ENCODE measurements at places on chromosomes 16 and 17.

GRCh38 chr16:65373097-65373496 lies 251.2 kb upstream of the CDH11 start:
- no peak for DNase-seq

DNA sequence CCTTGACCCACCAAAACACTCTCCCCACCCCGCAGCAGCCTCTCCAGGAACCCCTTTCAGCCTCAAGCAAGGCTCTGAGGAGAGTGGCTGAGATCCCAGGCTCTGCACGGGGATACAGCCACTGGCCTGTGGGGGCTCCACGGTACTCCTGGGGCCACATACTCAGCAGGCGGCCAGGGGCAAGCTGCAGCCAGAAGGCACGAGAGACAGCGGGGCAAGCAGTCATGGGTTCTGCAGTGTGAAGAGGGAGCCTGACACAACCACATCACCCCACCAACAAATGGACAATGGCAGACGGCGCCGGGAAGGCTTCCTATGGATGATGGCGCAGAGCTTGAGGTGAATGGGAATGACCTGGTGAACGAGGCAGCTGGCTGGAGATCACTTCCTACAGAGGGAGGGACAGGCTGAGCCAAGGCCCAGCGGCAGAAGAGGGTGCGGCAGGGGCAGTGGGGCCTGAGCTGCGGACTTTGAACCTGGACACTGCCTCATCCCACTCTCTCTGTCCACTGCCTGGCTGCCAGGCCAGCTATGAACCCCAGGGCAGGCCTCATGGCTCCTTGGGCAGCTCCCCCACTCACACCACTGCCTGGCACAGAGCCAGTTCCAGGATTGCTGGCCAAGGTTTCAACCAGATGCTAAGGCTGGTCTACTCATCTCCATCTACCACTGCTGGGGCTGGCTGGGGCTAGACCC lies 10.8 kb upstream of the BCAR1 start:
- no peak for DNase-seq

DNA sequence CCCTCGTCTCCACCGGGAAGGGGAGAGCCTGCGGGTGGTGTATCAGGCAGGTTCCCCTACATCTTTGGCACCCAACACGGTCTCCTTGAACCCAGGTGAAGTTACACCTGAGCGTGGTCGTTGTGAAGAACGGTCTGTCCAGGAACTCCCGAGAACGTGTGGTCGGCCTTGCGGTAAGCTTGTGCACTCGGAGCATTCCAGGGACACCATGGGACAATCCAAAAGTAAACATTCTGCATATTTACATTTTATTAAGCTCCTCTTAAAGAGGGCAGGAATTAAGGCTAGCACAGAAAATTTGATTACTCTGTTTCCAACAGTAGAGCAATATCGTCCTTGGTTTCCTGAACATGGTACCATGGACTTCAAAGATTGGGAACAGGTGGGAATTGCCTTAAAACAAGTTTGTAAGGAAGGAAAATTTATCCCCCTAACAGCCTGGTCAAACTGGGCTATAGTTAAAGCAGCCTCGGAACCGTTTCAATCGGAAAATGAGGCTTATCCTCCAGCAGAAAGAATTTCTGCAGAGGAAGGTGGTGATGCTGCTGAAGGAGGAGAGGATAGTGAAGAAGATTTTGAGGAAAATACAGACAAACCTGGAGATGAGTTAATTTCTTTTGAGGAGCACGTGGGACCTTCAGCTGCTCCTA lies 18.2 kb downstream of the ALOX15B start:
- DNase-seq: no peak

DNA sequence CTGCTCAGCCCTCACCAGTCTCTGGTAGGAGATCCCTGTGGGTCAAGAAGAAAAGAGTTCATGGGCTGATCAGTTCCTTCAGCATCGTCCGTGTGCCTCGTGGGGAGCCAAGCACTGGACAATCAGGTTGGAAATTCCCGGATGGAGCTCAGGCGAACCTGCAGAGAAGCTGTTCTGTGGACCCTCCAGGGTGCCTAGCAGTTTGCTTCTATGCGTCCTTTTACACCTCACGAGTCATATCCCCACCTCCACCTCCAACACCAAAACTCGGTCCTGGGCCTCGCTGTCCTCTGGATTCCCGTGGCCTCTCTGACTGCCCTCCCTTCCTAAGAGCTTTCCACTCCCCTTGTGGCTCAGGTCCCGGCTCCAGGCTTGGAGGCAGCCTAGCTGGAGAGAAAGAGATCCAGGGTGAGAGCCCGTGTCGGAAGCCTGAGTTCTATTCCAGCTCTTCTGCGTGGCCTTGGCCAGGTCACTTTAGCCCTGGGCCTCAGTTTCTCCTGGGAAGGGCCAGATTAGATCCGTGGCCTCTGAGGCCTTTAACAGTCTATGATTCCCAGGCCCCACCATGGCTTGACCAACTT lies 26.2 kb upstream of the PIK3R6 start:
- DNase-seq: no peak

DNA sequence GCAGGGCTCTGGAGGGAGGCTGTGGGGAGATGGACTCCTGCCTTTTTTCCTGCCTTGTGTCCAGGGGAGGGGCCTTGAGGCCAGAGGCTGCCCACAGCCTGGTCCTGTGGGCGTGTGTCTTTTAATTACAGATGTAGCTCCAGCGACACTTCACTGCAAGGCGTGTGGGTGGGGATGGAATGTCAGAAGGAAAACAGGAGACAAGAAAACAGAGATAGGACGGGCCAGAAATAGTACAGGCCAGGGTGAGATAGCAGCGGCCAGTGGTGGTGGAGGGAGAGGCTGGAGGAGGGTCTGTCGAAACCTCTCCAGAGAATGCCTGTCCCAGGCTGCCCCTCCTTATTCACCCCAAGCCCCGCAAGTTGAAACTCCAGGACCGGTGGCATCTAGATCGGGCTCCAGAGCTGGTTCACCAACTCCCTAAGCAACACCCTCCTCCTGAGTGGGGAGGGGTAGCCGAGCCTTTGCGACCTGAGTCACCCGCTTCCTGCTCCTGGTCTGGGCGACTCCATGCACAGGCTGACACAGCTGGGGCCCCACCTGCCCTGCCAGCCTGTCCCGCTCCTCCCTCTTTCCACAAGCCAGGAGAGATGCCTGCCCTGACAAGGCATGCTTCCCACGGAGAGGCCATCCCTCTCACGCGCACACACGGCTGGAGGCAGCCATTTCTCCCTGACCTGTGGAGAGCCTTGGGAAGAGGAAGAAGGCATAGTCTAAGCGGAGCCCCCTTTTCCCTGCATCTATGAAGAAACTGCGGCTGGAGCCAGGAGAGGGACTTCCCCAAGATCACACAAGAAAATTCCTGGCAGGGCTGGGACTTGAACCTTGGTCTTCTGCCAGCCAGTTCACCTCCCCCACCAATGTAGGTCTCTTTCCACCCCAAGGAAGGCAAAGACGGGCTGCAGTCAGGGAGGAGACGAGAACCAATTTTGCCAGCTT lies 6.6 kb upstream of the JUP start:
- DNase-seq: no peak

DNA sequence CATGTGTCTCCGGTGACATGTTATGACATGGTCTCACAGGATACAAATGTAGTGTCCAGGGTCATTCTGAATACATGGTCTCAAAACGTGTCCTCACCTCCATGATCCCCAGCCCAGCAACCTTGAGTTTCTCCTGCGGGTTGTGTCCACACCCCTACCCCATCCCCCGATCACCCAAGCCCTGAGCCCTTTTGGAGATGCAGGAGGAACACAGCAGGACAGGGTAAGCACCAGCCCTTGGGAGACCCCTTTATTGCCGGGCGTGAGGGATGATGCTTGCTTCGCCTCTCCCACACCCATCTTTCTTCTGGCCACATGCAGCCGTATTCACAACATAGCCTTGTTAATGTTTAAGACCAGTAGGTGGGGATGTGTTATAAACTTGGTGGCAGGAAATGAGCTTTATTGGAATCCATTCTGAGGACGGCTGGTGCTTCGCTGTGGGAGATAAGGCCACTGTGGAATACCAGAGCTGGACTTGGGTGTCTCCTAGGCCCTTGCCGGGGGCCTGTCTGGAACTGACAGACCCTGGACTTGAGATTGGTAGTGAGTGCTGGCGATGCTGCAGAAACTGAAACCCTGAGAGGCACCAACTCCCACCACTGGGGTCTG lies 5.5 kb downstream of the TMEM132E start:
- no peak for DNase-seq

DNA sequence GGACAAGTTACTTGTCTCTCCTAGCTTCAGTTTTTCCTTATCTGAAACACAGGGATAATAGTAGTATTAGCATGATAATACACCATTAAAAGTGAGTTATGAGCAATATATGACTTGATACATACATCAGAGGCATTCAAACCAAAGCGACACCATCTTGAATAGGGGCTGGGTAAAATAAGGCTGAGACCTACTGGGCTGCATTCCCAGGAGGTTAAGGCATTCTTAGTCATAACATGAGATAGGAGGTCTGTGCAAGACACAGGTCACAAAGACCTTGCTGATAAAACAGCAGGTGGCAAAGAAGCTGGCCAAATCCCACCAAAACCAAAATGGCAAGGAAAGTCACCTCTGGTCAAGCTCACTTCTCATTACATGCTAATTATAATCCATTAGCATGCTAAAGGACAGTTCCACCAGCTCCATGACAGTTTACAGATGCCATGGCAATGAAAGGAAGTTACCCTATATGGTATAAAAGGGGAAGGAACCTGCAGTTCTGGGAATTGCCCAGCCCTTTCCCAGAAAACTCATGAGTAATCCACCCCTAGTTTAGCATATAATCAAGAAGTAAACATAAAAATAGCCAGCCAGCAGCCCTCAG lies 37.2 kb upstream of the HS3ST3A1 start:
- no peak for DNase-seq

DNA sequence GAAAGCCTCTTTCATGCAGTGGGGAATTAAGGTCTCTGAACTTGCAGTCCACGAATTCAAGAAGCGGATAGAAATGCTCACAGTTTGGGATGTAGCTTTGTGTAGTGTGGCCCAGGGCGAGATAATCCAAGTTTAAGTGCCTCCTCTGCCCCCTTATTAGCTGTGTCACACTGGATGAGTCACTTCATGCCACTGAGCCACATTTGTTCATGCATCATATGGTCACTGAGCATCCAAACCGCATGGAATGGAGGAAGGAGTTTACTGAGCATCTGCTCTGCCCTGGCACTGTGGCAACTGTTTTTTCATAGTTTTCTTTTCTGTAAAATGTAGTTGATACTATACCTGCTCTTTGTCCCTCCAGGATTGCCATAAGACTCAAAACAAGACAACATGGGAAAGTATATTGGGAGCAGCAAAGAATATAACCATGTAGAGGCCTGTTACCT lies 15.1 kb upstream of the DHX8 start:
- DNase-seq: no peak

GRCh38 chr16:48426244-48427141 lies 41.3 kb upstream of the SIAH1 start:
- no peak for DNase-seq

DNA sequence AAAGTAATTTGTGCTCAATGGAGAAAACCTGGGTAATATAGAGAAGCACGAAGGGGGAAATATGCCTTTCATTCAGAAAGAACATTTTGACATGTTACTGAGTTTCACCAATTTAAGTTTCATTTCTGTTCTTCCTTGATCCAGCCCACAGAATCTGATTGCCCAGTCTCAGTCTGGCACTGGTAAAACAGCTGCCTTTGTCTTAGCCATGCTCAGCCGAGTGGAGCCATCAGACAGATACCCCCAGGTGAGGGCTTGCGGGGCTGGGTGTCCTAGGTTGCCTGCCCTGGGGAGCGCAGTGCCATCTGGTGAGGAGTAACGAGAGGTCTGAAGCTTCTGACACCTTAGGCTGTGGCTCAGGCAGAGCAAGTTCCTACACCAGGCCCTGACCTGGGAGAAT lies 17.7 kb downstream of the DDX19A start:
- no peak for DNase-seq

GRCh38 chr16:80993307-80993706 lies 13.4 kb downstream of the CMC2 start:
- no peak for DNase-seq

- DNase-seq: no peak
Observed at GRCh38 chr16:56736476-56736875, 6.5 kb downstream of the NUP93 start.

DNA sequence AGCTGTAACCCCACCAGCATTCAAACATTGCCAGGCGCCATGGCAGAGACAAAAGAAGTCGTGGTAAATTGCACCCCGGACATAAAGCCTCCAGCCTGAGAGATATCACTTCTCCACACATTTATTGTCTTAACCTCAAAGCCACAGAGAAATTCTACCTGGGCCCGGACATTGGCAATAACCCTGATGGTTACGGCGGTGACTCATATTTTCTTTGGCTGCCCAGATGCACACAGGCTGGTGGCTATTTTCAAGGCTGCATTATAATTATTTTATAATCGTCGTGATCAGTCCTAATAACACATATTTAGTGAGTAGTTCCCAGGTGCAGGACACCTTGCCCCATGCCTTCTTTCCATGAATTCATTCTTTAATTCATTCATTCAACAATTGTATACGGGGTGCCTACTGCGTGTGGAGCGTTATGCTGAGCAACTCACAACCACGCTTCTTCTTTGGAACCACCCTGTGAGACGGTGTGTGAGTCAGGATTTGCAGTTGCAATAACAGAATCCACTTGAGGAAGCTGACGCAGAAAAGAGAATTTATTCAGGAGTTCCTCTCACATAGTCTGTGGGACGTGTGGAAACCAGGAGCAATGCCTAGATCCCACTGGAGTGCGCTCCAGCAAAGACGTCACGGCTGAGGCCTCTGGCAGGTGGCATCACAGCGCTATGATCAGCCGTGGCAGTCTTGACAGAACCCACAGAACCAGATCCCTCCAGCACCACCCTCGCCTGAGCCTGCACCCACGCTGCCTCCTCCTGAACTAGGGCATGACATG lies 245.7 kb downstream of the FOXL1 start:
- DNase-seq: no peak

- no peak for DNase-seq
Observed at GRCh38 chr16:19861811-19862327, 22.8 kb downstream of the GPRC5B start.

DNA sequence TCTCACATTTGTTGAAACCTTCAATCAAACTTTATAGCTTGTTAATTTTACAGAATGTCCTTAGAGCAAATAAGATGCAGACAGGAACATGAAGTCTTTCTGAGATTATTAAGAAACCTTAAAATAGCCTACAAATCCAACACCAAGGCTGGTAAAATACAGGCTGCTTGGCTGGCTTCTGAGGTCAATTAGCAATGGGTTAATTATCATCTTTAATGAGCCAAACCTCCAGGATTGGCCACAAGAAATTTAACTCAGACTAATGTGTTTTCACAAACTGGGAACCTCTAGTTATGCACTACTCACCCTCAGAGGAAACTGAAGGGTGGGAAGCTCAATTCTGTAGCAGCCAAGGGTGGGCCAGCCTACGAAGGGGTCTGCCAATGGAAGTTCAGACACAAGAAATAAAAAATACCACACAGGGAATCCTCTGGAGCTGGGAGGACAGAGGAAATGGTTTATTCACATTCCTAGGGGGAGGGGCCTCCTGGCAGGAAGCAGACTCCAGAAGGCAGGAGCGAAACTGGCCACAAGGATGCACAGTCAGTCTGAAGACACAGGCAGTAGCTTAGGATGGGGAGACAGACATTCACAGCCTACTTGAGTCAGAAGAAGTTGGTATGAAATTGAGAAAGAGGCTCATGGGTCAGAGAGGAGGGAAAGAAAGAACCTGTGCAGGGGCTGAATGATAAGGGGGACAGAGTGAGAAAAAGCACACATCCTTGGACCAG lies 36.1 kb downstream of the HIC1 start:
- no peak for DNase-seq
